Stomach (tissue), 19 donors: ENCODE measurements at places on chromosomes 1 and 21. TPM values are rescaled to one million over a fixed set of nuclear protein-coding genes. Genes with fewer than 3 reads are reported as not detected.
A peak's percentile ranks its signal among the peaks of the same experiment; 100 is the strongest.

GRCh38 chr1:227790868-227791267, 24.6 kb upstream of the PRSS38 start:
- no peak for DNase-seq

DNA sequence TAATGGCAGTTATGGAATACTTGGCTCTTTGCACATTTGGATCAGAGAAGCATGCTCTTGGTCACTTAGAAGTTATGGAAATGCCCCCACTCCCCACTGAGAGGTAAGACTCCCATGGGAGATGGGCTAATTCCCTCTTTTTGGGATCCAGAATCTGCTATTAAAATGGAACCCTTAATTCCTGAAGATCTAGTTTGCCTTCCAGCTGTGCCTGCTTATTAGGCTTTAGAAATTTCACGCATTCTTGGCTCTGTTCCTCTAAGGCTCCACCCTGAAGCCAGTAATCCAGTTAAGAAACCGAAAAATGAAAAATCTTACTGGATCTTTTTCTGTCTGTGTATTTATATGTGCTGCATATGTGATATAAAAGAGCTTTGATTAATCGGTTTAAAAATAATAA, 76.7 kb downstream of the USH2A start:
- DNase-seq, result no peak

DNA sequence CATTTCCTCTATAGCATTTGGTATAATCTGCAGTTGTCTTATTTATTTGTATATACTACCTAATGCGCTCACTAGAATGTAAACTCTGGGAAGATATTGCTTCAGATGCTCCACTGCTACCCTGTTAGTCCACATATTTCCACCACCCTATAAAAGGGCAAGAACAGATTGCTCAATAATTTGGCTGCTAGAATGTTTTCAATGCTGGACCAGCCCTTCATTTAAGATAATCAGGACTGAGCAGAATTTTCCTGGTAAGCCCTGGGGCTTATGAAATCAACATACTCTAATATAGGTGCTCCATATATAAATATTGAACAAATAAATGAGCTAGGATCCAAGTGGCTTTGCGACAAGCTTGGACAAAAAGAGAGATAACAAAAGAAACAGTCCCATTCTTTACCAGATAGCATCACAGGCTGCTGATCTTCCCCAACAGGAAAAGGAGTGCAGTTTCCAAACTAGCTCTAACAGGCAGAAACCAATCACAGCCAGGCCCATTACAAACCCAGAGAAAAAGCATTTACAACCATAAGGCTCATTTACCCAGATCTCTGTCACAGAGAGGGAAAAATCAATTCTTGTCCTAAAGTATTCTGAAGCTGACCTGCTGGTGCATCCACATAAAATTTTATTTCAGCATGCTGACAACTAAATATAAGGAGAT, 8.3 kb downstream of the BCAR3 start:
- DNase-seq, result no peak

DNA sequence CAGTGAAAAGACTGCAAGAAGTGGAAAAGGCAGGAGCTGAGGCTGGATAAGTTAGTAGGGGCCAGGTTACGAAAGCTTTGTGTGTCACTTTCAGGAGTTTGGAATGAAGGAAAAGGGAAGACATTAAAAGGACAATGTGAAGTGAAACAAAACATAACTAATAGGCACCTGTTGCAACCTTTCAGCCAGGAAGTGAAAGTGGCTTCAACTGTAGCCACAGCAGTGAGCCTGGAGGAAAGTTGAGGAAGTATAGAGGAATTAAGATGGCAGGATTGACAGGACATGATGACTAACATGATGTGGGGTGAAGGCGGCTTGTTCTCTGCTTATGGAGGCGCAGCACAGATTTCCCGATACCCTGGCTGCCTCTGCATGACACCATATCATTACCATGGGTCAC, 68.9 kb downstream of the C4BPA start:
- no peak for DNase-seq

DNA sequence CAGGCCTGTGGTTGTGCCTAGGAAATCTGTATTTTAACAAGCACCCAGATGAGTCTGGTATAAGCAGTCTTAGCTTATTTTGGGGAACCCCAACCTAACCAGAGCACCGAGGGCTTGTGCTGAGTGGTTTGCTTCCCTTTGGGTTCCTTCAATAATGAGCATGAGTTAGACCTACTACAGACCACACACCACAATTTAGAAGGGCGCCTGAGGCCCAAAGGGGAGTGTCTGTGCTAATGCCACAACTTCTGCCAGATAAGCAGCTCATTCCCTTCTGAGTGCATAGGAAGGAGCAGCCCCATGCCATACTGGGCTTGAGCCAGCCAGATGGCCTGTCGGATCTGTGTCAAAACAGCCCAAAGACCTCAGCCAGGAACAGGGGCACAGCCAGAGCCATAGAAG, 15.4 kb upstream of the LSS start:
- no peak for DNase-seq

Gene RNU1-3
- 9,966 TPM for total RNA-seq

Gene COL16A1
- 127 TPM for total RNA-seq

- no peak for DNase-seq
Measured at GRCh38 chr1:171922999-171923398, 81.7 kb downstream of the DNM3 start.

Gene SYPL2
- not detected for total RNA-seq

Gene NKAIN1
- total RNA-seq, result not detected

GRCh38 chr1:224497714-224498573, 63.3 kb upstream of the WDR26 start:
- peak; percentile 69 for DNase-seq

Gene SLC25A34
- total RNA-seq, result 1.8 TPM

- no peak for DNase-seq
Measured at GRCh38 chr21:16176570-16176969, 446.8 kb downstream of the USP25 start.

- DNase-seq, result no peak
Measured at GRCh38 chr1:119294199-119294598, 74.4 kb upstream of the HAO2 start.

Gene ZBTB17
- 46.7 TPM for total RNA-seq

Gene KRTAP21-2
- not detected for total RNA-seq

- DNase-seq, result peak; percentile 83
Measured at GRCh38 chr1:6601049-6601922, 1.4 kb downstream of the KLHL21 start.

GRCh38 chr1:64511044-64511443, 41.1 kb downstream of the CACHD1 start:
- DNase-seq, result no peak

Gene CD84
- total RNA-seq, result 1.3 TPM

- peak; percentile 69 for DNase-seq
Measured at GRCh38 chr1:100440075-100440809, 87.9 kb downstream of the CDC14A start.

DNA sequence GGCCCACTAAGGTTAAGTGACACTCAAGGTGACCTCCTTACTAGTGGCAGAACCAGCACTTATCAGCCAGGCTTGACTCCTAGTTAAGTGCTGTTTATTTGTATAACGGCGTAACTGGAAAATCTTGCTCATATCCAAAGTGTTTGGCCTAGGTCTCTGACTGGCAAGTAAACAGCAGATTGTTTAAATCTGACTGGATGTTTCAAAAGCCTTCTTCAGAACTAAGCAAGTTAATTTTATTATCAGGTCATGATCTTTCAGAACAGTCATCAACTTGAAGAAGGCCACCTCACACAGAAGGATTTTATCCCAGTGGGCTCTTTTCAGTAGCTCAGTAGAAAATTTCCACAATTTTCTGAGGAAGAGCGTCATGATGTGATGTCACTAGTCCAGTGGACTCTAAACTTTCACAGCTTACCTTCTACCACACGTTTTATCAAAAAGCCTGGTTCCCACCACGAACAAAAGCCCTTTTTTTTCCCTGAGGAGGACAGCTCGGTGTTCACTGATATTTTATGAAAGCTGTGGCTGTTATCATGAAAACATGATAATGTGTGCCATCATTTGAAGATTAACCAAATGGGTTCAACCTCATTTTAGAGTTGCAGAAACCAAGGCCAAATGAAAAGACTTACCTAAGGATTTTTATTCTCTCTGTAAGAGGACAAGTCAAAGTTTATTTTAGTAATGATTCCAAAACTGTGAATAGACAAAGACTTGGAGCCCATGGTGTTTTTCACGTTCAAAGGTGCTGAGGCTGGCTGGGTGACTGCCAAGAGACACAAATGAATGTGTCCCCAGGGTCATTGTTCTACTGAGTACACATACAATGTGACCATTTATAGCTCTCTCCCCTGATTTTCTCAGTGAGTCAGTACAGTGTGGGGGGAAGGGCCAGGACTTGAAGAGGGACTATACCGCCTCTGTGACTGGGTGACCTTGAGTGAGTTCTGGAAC, 9.1 kb downstream of the SGIP1 start:
- DNase-seq, result peak; percentile 85
